ENCODE measurements at places on chromosomes 3 and 15.

- DNase-seq, result no peak
Measured at GRCh38 chr3:191997579-191998268, 536.8 kb downstream of the PYDC2 start.

- DNase-seq, result no peak
Measured at GRCh38 chr3:63351159-63352007, 73.3 kb downstream of the SYNPR start.

- DNase-seq, result no peak
Measured at GRCh38 chr3:62143843-62144450, 229.4 kb downstream of the FEZF2 start.

GRCh38 chr3:33868309-33868708 is 69.9 kb downstream of the PDCD6IP start:
- DNase-seq, result no peak

DNA sequence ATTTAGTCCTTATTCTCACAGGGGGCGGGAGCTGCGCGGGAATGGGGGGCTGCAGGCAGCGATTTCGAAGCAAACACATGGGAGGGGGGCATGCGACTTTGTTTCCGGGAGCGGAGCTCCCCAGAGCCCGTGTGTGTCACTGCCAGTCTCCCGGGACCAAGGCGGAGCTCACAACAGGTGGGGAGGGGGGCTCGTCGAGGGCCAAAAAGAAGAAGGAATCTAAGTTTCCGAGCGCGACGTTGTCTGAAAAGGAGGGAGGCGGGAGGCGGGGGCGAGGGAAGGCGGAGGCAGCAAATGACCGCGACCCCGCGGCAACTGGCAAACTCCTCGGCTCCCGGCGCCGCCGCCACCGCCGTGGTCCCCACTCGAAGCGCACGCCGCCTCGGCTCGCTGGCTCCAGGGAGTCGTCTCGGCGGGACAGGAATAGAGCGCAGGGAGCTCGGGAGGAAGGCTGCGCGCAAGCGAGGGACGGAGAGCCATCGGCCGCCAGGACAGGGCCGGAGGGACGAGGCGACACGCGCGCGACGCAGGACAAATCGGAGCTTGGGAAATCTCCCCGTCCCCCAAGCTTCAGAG is 1.4 kb downstream of the FOXP1 start:
- peak; percentile 85 for DNase-seq

DNA sequence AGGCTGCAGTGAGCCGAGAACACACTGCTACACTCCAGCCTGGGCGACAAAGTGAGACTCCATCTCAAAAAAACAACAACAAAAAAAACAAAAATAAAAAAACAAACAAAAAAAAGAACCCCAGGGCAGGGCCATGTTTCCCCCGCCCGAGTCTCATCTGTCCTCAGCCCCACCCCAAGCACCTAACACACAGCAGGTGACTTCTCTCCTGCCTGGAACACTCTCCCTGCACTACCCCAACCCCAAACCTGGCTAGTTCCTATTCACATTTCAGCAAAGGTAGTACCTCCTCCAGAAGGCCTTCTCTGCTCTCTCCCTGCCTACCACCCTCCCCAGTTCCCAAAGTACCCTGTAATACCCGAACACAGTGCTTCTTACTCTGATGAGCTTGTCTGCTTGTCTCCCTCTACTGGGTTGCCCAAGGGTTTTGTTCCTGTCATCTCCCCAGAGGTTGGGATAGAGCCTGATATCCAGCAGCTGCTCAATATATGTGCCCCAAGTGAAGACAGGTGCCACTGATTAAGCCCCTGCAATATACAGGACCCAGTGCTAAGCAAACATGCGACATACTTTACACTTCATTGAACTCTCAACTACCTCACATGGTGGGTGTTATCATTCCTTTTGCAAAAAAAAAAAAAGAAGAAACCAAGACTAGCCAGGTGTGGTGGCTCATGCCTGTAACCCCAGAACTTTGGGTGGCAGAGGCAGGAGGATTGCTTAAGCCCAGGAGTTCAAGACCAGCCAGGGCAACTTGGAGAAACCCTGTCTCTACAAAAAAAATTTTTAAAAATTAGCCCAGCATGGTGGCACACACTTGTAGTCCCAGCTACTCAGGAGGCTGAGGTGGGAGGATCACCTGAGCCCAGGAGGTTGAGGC is 103.6 kb downstream of the DAPK2 start:
- DNase-seq, result no peak

- DNase-seq, result no peak
Measured at GRCh38 chr15:35054380-35054779, 30.7 kb downstream of the NANOGP8 start.

- no peak for DNase-seq
Measured at GRCh38 chr15:80310776-80311175, 58.8 kb upstream of the CTXND1 start.

GRCh38 chr15:73813589-73813988 is 59.8 kb upstream of the TBC1D21 start:
- DNase-seq, result no peak

- peak; percentile 67 for DNase-seq
Measured at GRCh38 chr15:44735482-44736180, 697 bp upstream of the TRIM69 start.

Data from right cardiac atrium (tissue), 5 donors.